Activated B cell treated with CpG ODN at 0.5 μM for 24 hours (primary cell): ENCODE measurements at places on chromosomes 1 and 21.
A peak's percentile ranks its signal among the peaks of the same experiment; 100 is the strongest.

DNA sequence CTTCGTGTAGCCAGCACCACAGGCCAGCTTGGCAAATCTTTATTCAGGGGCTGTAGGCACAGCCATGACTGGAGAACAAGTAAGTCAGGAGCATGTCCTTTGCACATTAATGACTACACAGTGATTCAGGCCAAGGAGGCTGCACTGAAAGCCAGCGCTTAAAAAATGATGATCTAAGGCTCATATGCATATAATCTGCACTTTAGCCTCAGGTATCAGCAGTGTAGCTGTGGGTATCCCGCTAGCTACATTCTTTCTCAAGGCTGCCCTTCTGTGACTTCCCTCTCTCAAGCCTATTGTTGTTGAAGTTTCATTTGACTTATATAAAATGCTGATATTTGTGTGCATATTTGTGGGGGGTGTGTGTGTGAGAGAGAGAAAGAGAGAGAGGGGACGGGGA, 62.6 kb upstream of the RGL1 start:
- DNase-seq, result no peak

- DNase-seq, result no peak
These were observed 33.1 kb downstream of the LTN1 start for GRCh38 chr21:28959367-28960099.

- DNase-seq, result no peak
These were observed 18.6 kb upstream of the HSPG2 start for GRCh38 chr1:21955501-21956281.

GRCh38 chr1:30788580-30789387, 31.2 kb upstream of the LAPTM5 start:
- no peak for DNase-seq

DNA sequence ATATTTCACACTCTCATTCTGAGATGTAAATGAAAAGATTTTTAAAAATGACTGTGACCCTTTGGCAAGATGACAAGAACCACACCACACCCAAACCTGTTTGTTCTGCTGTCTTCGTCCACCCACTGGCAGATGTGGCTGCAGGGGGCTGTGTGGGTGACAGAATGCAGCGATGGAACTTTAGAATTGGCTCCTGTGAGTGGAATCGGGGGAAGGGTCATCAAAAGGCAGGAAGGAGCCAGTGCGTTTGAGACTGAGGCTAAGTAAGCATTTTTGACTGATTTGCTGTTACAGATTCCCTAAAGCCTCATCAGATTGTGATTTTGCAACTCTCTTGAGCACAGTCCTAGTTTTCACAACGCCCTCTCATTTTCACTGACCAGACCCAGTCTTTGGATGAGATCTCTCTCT, 111.2 kb upstream of the ADGRL2 start:
- no peak for DNase-seq

DNA sequence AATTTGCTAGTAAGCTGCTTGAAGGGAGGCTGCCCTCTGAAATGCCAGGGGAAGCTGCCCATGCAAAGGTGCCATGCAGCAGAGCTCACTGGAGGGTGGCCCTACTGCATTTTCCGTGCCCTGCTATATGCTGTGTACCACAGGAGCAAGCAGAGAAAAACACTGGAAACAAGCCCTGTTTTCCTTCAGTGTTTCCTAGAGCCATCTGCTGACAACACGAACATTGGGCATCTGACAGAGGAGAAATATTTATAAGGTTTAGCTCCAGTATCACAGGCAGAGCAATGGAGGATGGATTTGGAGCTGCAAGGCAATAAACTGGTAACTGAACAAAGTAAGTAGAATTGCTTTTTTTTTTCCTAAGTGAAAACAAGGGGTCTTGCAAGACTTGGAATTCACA, 198.4 kb downstream of the USP25 start:
- DNase-seq, result no peak

DNA sequence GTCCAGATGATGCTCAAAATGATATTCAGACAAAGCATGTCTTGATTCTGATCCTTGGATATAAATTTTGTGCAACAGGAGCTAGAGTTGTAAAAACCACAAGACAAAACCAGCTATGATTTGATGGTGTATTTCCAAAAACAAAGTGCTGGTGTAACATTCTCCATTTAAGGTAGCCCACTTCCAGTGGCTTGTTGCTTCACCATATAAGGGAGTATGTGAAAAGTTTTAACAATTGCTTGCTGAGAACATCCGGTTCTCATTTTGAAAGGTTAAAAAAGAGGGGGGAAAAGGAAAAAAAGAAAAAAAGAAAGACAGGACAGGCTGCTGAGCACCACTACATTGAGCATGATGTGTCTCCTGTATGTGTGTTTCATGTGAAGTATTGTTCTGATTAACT, 123.6 kb downstream of the MACF1 start:
- DNase-seq, result no peak

DNA sequence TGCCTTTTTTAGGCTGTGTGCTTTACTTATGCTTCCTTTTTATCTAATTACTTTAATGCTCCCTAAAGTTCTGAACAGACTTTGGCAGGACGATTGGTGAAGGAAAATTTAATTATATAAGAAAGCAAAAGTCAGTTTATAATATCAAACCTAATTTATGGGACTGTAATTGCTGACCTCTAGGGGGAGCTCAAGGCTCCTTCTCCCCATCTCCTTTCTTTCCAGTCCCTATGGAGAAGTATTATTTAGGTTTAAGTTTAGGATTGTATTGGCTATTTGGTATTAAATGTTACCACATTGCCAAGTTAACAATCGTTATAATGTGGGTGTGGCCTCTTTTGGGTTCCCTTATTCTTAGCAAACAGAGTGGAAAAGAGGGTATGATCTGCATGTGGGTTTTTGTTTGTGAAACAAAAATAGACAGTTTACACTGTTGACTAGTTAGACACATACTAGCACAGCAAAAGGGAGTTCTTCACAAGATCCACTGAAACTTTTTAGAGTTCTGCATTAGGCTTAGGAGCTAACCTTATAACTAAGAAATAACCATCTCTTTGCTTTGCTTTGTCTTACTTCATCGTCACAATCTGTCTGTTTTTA, 48.2 kb upstream of the TNFSF4 start:
- no peak for DNase-seq

DNA sequence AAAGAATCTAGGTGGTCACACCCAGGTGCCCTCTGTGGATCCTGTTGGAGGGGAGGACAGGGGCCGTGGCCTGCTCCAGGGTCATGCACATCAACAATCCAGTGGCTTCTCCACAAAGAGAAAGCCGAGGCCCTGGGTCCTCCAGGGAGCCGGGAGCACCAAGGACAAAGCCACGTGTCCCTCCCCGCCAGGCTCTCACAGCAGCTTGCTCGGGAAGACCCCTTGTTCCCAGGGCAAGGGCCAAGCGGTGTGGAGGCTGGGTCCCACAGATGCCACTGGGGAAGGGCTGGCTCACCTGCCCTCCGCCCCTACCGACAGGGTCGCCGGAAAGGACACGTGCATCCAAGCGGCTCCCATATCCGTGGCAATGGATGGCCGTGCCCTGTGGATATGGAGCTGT, 192.9 kb upstream of the VAMP3 start:
- no peak for DNase-seq

- DNase-seq, result no peak
These were observed 1411.7 kb upstream of the B3GALT2 start for GRCh38 chr1:194598098-194598497.

GRCh38 chr1:82466416-82466815, 665.7 kb downstream of the ADGRL2 start:
- DNase-seq, result no peak

- DNase-seq, result peak; percentile 46
These were observed 19.8 kb downstream of the KMO start for GRCh38 chr1:241551759-241552638.

DNA sequence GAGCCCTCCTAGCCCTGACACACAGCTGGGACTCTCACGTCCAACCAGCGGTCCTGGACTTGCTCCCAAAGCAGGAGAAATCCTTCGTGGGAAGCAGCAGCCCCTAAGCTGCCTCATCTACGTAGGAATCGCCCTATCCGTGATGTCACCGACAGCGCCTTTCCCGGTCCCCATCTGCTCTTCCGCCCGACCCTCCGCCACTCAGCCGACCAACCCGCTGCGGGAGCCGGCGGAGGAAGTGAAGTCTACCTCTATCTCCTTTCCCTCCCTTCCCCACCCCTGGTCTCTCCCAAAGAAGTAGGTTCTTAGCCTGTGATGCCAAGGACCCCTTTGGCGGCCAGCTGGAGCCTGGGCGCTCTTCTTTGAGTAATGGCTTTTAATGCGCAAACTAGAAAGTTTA, 272.1 kb downstream of the FAM72C start:
- DNase-seq, result no peak

DNA sequence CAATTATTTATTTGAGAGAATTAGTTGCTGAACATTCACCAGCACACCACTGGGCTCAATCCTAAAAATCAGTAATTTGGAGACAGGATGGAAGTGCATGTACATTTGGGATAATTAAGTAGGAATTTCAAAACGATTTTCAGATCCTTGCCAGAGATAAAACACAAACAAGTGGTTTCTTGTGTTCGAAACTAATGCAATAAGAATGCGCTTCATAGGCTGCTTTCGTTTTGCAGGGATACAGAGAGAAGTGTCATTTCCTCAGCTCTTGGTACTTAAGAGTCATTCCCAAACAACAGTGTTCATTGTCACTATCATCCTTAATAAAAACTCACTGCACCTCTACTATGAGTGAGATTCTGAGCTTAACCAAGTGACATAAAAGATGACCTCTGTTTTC, 20.6 kb upstream of the USP24 start:
- no peak for DNase-seq

- no peak for DNase-seq
These were observed 24.8 kb upstream of the USH2A start for GRCh38 chr1:216448011-216448510.

DNA sequence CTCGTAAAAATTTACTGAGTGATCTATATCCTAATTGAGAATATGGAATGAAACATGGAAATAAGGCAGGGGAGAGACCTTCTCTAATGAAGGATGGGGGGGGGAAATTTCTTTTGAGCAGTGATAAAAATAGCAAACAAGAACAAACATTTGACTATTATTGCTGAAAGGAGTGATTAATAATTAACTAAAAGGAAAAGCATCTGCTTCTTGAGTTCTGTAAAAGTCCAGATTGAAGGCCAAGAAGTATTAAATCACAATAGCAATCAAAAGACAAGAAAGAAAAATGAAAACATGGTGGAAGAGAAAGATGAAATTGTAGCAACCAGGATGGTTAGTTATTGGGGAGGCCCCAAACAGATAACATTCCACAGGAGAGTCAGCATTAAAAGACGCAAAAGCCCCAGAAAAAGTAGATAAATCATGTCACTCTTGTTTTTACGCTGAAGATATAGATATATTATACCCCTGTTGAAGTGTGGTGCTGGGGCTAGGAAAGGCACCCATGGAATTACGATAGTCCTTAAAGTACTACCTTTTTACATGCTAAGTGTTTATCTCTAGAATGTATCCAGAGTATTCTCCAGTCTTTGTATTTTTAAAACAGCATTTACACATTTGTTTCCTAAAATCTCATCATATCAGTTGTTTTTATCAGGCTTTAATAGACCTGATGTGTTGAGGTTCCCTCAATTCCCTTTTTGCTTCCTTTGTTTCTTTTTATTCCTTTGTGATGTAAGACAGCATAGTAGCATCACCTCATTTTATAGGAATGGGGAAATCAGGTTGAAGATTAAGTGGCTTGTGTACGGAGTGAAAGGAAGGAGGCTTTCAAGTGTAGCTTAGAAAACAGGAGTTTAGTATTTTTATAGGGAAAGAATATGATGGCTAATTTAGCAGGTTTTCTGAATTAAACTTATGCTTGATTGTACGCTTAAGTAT, 28.9 kb downstream of the DISP1 start:
- no peak for DNase-seq

- DNase-seq, result no peak
These were observed 221.9 kb upstream of the FGGY start for GRCh38 chr1:59075021-59075420.

DNA sequence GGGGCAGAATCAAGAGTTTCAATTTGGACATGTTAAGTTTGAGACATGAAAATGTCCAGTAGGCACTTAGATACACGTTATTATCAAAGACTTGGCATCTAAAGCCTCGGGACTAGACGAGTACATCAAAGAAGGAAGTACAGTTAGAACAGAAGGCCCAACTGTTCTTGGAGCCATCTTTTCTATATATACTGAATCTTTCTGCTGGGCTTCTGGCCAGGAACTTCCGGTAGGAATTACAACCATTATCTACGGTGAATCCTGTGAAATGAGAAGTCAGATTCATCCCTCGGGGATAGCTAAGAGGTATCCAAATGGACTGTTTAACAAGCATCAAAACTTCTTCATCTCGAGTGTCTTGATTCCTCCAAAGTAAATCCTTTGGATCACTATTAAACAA, 34.4 kb upstream of the NRDC start:
- no peak for DNase-seq

DNA sequence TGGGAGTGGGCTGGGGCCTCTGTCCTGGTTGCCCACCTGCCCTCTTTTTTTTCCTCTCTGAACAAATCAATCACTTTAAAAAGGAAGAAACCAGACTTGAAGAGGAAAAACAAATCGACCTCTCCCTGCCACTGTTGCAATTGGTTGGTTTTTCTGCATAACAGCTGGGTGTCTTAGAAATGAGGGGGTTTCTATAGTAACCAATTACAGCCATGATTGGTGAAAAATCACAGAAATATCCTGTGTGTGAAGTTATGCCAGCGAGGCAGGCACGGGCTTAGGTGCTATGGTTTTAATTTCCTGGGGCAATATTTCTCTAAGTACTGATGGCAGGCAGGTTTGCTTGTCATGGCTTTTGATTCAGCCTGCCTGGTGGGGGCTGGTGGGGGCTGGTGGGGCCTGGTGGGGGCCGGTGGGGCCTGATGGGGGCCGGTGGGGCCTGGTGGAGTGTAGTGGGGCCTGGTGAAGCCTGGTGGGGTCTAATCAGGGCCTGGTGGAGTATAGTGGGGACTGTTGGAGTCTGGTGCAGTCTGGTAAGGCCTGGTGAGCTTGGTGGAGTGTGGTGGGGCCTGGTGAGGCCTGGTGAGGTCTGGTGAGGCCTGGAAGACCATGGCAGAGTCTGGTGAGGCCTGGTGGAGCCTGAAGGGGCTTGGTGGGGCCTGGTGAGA, 54.6 kb downstream of the AJAP1 start:
- DNase-seq, result no peak

- no peak for DNase-seq
These were observed 18.1 kb upstream of the PTPN14 start for GRCh38 chr1:214569357-214570004.

DNA sequence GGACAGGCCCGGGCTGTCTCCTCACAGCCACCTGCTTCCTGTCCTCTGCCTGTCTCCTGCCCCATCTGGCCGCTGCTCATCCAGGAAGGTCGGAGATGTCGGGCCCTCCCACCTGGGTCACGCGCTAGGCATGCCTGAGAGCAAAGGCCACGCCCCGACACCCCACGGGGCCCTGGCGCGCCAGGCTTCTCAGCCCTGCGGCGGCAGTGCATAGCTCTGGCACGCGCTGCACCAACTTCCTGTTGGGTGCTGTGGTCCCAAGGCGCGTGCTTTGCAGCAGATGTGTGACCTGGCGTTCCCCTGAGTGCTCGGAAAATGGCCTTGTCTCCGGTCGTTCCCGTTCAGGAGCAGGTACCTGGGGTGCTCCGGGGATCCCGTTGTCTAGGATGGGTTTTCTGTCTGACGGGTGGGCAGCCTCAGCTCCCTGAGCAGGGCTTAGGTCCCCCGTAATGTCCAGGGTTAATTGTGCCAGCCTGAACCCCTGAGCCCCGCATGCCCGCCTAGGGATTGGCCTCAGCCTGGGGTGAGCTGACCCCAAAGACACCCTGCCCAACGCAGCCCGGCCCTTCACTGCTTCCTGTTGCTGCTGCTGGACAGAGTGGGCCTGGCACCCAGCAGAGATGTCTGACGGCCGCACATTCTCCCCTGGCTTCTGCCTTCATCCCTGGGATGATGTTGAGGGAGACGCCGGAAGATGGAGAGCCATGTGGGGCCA, 19.4 kb upstream of the KCNAB2 start:
- peak; percentile 87 for DNase-seq

GRCh38 chr1:207898260-207898659, 12.7 kb downstream of the CD34 start:
- no peak for DNase-seq
